ENCODE measurements at places on chromosomes 12 and 14.
A peak's percentile ranks its signal among the peaks of the same experiment; 100 is the strongest.

- H3K36me3 ChIP-seq, result no peaks in the 10 kb centered on the region
- H3K4me1 ChIP-seq, result no peaks in the 10 kb centered on the region
- no peak for DNase-seq
Measured at GRCh38 chr14:25150934-25151790, 101.2 kb upstream of the STXBP6 start.

- H3K27ac ChIP-seq, result no peak overlapping the region
- H3K4me1 ChIP-seq, result no peaks in the 10 kb centered on the region
- H3K4me3 ChIP-seq, result no peak overlapping the region
- DNase-seq, result no peak
Measured at GRCh38 chr12:68113644-68114043, 45.9 kb downstream of the IFNG start.

DNA sequence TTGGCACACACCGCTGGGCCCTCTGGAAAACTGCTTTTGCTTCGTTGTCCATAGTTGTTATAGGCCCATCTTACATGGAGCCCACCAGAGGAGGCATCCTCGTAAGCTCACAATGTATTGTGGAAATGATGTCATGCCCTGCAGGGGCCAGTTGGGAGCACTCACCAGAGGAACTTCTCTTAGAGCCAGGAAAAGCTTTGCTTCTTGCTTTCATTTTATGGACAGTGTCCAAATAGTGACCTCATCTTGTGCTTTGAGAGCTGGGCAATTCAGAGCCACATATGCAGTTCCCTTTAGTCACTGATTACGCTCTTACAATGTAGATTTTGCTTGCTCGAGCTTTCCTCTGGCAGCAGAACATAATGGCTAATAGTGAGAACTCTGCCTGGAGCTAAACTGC is 275.6 kb downstream of the AACS start:
- H3K4me3 ChIP-seq, result no peak overlapping the region
- H3K27me3 ChIP-seq, result no peaks in the 10 kb centered on the region
- no peaks in the 10 kb centered on the region for H3K36me3 ChIP-seq
- no peaks in the 10 kb centered on the region for H3K4me1 ChIP-seq
- H3K27ac ChIP-seq, result no peak overlapping the region

GRCh38 chr12:99027461-99027860 is 382.4 kb downstream of the APAF1 start:
- no peak overlapping the region for H3K4me3 ChIP-seq
- H3K27ac ChIP-seq, result no peak overlapping the region
- H3K36me3 ChIP-seq, result no peaks in the 10 kb centered on the region
- no peaks in the 10 kb centered on the region for H3K27me3 ChIP-seq
- H3K4me1 ChIP-seq, result no peaks in the 10 kb centered on the region
- DNase-seq, result no peak

- peak overlapping the region; percentile 67 for H3K27ac ChIP-seq
- H3K36me3 ChIP-seq, result no peaks in the 10 kb centered on the region
- no peak for DNase-seq
- peaks cover 14% of the 10 kb centered on the region for H3K4me1 ChIP-seq
- H3K4me3 ChIP-seq, result no peak overlapping the region
Measured at GRCh38 chr14:72519543-72519942, 374.4 kb downstream of the DPF3 start.

All from Peyer's patch (tissue), 4 donors.